A549 treated with dexamethasone at 1 μM for 4 hours (cell line): ENCODE measurements at places on chromosomes 2 and 18. TPM values are rescaled to one million over a fixed set of nuclear protein-coding genes. Genes with fewer than 3 reads are reported as not detected.

The KIAA2012 gene
- not detected in 5 replicates for total RNA-seq

The GPR17 gene
- 0.06 to 0.08 TPM (median 0.07 TPM) in 3 of 5 replicates, not detected in the others for total RNA-seq

The ARHGAP28 gene
- total RNA-seq: 0.05 to 0.28 TPM (median 0.06 TPM) in 4 of 5 replicates, not detected in the other

The RPS27A gene
- 2,153 to 3,524 TPM (median 2,228 TPM) in 5 replicates for total RNA-seq

The ASB18 gene
- not detected in 5 replicates for total RNA-seq

The MYO5B gene
- 6.9 to 8.7 TPM (median 7.3 TPM) in 5 replicates for total RNA-seq

The IL36A gene
- not detected in 5 replicates for total RNA-seq
